Suppressor macrophage treated with lipopolysaccharide for 1 hour (primary cell): ENCODE measurements at places on chromosomes 7 and 10.

GRCh38 chr10:70493660-70494234 lies 15.2 kb downstream of the PALD1 start:
- DNase-seq: no peak

- DNase-seq: no peak
Observed at GRCh38 chr7:69762821-69763352, 164.6 kb downstream of the AUTS2 start.

GRCh38 chr10:106925191-106925590 lies 239.3 kb downstream of the SORCS1 start:
- DNase-seq: no peak

- DNase-seq: no peak
Observed at GRCh38 chr10:58913717-58914116, 262.7 kb upstream of the PHYHIPL start.

- DNase-seq: no peak
Observed at GRCh38 chr10:103171278-103171677, 21.8 kb downstream of the NT5C2 start.

- no peak for DNase-seq
Observed at GRCh38 chr7:157306846-157307838, 29.7 kb upstream of the DNAJB6 start.

DNA sequence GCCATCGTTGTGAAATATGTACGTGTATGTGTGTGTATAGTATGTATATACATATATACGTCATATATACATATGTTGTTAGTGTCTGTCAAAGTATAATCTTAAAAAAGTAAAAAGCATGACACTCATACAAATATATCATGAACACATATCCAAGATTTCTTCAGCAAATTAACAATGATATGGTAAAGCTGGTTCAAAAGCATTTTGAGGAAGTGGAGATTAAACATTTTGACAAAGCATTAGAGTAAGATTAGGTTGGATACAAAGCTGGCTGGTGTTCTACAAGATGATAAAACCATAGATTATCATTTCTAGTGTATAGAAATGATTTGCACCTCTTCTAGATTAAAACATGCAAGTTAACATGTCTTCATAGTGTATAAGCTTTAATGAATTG lies 771 bp upstream of the NUDCD3 start:
- no peak for DNase-seq

DNA sequence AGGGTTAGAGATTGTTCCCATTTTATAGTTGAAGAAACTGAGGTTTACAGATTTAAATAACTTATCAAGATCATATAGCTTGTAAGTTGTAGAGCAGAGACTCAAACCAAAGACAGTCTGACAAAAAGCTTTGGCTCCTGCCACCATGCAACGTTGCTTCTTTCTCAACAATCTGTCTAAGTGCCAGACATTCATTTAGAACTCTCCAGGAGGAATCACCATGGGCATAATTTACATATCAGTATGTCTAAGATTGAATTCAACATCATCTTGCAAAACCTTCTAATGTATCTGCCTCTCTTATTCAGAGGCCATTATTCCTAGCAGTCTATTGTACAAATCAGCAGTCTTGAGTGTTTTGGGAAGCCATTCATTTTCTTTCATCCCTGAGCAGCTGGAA lies 163.5 kb upstream of the PLXDC2 start:
- no peak for DNase-seq

GRCh38 chr10:122565766-122566206 lies 5.2 kb downstream of the DMBT1 start:
- DNase-seq: peak; percentile 85

DNA sequence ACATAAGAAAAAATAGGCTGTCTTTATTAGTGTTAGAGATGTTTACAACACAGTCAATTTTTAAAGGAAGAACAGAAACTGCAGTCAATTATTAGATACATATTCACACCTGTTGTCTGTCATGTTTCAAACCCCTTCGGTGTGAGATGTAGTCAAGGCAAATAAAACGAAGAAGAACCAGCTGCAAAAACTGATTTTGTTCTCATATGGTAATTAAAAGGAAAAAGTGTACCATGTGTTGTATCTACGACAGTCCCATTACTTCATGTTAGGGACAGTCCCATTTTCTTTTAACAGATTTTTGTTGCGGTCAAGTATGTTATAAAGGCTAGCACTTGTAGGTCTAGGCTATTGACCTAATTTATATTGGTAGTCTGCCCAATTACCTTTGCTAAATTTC lies 149.4 kb downstream of the LRRN3 start:
- DNase-seq: no peak

DNA sequence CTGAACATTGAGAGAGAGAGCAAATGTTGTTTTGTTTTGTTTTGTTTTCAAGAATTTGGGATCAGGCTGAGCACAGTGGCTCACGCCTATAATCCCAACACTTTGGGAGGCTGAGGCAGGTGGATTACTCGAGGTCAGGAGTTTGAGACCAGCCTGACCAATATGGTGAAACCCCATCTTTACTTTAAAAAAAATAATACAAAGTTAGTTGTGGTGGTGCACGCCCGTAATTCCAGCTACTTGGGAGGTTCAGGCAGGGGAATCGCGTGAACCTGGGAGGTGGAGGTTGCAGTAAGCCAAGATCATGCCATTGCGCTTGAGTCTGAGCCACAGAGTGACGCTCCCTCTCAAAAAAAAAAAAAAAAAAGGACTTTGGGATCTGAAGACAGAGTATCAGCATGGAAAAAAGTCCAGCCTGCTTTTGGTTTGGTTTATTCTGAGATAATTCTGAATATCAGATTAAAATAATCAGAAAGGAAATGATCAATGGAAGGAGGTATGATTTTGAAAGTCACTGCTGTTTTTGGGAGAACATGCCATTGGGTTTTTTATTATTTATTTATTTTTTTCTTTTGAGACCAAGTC lies 1.9 kb upstream of the ITIH2 start:
- no peak for DNase-seq

- DNase-seq: peak; percentile 89
Observed at GRCh38 chr10:46992803-46993561, 81.8 kb downstream of the PTPN20 start.

DNA sequence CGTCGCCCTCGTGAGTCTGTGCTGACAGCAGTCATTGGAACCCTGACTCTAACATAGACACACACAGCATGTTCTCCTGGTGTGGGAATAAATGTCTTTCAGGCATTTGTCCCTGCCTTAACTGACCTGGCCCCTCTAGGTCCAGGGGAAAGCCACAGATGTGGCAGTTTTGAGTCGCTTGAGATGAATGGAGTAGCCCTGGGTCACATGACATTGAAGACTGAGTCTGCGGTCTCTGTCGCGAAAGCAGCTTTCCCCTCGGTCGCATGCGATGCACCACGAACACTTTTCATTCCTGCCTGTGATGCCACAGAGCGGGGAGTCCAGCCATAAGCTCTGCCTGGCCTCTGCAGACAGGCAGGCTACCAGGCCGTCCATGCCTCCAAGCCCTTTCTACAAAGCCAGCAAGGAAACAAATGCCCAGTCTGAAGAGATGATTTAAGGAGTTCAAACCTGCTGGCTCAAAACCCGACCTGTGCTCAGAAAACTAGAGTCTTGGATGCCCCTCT lies 172.3 kb downstream of the WDR37 start:
- DNase-seq: no peak

GRCh38 chr10:3813267-3813666 lies 28.3 kb upstream of the KLF6 start:
- no peak for DNase-seq

DNA sequence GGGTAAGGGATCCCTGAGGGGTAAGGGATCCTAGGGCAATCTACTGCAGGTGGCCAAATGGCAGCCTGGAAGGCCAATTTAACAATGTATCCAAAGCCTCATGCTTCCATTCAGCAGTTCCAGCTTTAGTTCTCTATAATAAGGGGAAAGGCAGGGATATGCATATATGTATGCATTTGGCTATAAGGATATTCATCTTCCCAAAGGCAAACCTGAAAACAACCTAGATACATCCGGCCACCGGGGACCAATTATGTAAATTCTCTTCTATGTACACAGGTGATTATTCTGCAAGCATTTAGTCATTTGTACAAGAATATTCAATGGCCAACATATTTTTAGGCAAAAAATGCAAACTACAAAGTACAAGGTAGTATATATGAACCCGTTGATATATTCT lies 26.7 kb downstream of the PSAP start:
- DNase-seq: no peak

DNA sequence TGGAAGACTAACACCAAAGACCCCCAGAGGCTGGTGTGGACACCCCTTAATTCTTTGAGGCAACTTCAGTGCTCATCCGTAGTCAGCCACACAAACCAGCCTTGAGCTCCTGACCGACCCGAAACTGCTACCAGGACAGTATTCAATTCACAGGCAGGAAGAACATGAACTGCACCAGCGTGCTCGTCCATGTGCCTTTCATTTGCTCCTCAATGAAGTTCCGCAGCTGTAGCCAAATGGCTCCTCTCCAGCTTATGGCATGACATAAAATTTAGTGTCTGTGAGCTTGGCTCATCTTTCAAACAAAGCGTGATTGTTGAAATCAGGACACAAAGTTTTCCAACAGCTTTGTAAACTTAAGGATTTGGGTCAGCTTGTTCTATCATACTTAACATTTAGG lies 144.1 kb upstream of the FAM171A1 start:
- no peak for DNase-seq

DNA sequence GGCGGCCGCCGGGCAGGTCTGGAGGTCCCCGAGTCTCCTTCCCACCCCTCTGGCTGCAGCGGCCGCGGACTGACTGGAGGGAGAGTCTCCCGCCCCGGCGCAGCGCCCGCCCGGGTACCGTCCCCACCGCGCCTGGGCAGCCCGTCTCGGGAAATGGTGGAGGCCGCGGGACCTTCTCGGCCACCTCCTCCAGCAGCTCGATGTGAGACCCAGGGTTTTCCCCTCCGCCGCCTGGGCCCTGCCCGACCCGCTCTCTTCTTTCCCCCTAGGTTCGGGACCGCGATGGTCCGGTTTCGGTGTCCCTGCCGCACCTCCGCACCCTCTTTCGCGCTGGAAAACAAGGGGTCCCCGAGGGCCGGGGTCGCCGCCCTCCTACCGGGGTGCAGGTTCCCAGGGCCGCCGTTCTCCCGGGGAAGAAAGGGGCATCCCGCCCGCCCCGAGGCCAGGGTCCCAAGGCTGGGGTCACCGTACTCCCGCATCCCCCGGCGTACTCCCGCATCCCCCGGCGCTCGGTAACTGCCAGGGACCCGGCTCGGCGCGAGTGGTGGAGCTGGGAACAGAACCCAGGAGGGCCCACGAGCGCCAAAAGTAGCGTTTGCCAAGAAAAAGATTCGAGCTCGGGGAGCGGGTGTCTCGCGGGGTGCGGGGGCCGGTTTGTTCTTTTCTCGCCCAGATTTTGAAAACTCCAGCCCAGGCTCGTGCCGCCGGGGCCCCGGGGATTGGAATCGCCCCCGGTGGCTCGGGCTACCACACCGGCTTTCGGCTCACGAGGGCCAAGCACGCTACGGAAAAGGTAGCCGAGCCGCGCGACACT lies 3.4 kb downstream of the TNRC18 start:
- DNase-seq: peak; percentile 57

DNA sequence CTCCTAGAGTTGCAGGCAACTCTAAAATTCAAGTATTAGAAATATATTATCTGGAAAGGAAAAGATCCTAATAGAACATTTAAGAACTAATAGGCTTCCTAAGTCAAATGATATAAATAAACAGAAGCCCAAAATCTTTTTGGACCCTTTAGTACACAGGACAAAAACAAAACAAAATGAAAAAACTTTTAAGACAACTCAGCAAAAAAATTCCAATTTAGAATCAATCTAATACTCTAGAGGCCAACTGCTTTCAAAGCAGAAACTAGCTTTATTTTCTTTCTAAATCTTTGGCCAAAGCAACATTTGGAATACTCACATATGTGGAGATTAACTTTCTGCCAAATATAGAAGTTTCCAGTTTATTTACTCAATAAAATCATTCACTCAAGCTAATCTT lies 65.2 kb downstream of the CALCR start:
- no peak for DNase-seq

- no peak for DNase-seq
Observed at GRCh38 chr10:80288849-80289248, 609 bp downstream of the MAT1A start.

DNA sequence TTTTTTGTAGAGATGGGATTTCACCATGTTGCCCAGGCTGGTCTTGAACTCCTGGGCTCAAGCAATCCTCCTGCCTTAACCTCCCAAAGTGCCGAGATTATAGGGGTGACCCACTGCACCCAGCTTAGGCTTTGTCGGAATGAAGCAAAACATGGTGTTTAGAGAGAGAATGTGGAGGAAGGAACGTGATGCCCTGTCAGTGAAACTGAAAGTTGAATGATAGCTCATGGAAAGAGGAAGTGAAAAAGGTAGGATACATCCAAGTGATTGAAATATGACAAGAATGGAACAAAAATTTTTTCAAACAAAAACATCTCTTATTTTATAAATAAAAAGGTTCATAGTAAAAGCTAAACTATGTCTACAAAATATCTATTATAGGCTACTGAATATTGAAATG lies 5.9 kb downstream of the AKAP9 start:
- peak; percentile 74 for DNase-seq

DNA sequence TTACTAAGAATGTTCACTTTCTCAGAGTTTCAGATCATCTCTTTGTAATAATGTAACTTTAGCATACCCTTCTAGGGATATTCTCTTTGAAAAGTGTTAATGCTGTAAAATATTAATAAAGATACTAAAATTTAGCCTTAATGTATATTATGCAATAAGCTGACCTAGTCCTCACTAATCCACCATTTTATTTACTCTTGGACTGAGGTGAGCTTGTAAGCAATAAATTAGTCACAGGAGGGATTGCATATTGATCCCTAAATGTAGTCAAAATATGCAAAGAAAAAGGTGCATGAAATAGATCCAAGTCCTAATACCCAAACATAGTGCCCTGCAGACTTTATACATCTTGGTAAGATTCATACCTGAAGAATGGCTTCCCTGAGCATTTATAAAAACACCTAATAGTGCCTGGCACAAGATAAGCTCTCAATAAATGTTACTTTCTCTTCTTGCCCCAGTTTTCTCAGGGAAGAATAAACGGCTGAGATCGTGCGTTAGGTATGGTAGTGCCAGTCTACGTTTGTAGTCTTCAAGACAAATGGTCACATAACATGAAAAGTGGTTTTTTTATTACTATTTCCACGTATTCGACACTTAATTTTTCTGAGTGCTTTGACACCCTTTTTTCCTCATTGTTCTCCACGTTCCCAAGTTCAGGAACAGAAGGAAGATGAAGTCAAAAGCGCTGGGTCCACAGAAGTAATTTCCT lies 14.3 kb downstream of the INSIG1 start:
- DNase-seq: peak; percentile 54

DNA sequence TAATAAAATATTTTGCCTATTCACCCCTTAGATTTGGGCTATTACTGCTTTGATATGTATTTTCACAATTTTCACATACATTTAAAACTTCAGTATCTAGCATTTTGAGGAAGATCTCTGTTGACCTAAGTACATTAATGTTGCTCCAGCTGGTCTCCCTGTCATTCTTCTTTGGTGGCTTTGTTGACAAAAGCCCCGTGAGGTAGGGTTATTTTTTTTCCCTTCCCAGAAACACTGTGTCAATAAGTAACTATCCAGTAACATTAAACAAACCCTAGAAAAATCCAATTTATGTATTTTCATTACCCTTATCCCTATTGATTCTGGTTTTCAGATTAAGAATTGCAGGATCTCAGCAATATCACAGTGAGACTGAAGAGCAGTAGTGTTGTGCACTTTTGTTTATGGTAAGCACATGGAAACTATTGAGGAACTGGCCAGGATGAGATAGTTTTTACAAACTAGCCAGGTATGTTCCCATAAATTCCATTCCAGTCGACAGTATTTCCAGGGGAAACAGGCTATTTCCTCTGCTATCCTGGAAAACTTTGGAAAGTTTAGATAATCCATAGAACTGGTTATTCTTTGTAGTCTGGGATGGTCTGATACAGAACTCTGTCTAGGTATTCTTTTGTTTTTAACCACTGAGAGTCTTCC lies 198.2 kb downstream of the PON1 start:
- no peak for DNase-seq
